ENCODE measurements at places on chromosomes 2 and 18.

GRCh38 chr2:115083225-115083624 is 640.8 kb downstream of the DPP10 start:
- DNase-seq: no peak

DNA sequence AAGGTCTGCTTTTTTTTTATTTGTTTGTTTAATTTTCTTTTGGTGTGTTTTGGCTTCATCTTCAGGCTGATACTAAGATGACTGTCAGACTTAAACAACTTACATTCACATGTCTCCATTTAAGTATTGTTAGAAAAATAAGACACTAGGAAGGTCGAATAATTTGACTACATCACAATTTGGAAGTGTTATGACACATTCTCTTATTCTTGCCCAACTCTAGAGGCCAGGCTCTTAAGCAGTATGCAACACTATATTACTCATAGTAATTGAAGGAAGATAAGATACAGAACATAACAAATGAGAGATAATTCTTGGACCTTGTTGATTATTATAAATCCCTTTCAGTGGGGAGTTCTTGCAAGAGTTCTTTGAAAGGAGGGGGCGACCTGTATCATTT is 295.3 kb upstream of the COL3A1 start:
- no peak for DNase-seq

DNA sequence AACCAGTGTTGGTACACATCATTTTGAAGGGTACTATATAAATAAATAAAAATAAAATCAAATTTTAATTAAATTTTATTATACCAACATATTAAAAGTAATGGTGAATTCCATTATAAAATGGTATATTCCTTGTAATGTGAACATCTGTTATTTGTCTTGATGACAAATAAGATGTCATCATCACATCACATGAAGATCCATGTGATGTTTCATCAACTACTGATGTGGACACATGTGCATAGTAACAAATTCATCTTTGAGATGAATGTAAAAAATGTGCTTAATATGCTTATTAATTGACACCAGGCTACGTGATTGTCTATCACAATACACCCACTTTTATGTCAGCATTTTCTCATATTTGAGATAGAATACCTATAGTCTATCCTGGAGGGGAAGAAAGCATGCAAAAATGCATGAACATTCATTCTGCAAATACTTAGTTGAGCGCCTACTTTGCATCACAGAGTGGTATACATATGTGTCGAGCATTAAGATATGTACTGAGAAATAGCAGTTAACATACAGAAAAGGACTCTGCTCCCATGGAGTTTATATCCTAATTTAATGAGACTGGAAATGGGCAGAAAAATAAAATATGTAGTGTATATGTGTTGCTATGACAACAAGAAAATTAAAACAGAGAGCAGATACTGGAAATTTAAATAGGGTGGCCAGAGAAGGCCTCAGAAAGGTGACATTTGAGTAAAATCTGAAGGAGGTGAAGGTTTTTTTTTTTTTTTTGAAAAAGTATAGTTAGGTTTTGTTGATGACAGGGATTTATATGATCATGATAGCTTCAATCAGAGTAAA is 281.1 kb downstream of the ARHGAP15 start:
- DNase-seq: no peak

GRCh38 chr18:2312440-2312839 is 258.9 kb downstream of the METTL4 start:
- DNase-seq: no peak

GRCh38 chr2:226772389-226773179 is 27.0 kb downstream of the IRS1 start:
- DNase-seq: no peak

- DNase-seq: no peak
Measured at GRCh38 chr2:166924967-166925366, 36.7 kb downstream of the XIRP2 start.

GRCh38 chr2:70643715-70644114 is 90.1 kb upstream of the TGFA start:
- DNase-seq: no peak

DNA sequence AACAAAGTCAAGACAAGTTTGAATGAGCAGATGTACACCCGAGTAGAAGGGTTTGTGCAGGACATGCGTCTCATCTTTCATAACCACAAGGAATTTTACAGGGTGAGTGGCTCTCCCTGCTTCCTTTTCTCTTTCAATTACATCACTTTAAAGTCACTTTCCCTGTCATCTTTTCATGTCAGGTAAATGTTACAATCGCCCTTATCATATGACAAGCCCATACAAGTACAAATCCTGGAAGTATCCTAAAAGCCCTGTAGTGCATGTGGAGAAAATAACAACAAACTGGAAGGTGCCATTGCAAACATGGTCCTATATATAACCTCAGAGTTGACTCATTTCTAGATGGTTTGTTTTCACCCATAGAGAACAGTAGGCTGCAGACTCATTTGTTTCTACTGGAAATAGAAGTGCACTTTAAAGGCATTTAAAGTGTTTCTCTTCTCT is 126.0 kb downstream of the SP100 start:
- DNase-seq: no peak
